ENCODE measurements at places on chromosomes 7 and 10. TPM values are rescaled to one million over a fixed set of nuclear protein-coding genes. Genes with fewer than 3 reads are reported as not detected.

The PHTF2 gene
- total RNA-seq, result 39.4 TPM

The RALA gene
- 9.8 TPM for total RNA-seq

The ANKRD61 gene
- not detected for total RNA-seq

The MKI67 gene
- 0.41 TPM for total RNA-seq

DNA sequence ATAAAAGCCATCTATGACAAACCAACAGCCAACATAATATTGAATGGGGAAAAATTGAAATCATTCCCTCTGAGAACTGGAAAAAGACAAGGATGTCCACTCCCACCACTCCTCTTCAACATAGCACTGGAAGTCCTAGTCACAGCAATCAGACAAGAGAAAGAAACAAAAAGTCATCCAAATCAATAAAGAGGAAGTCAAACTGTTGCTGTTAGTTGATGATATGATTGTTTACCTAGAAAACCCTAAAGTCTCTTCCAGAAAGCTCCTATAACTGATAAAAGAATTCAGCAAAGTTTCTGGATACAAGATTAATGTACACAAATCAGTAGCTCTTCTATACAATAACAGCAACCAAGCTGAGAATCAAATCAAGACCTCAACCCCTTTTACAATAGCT lies 285.1 kb upstream of the PHF14 start:
- no peak overlapping the region for H3K4me3 ChIP-seq
- H3K27ac ChIP-seq, result no peak overlapping the region
- no peaks in the 10 kb centered on the region for H3K27me3 ChIP-seq
- no peaks in the 10 kb centered on the region for H3K36me3 ChIP-seq

- H3K27ac ChIP-seq, result no peak overlapping the region
- H3K4me3 ChIP-seq, result no peak overlapping the region
- H3K4me1 ChIP-seq, result peaks cover 6% of the 10 kb centered on the region
- no peaks in the 10 kb centered on the region for H3K27me3 ChIP-seq
- no peak for DNase-seq
These were observed 1356.8 kb downstream of the XPNPEP1 start for GRCh38 chr10:108566316-108567107.

DNA sequence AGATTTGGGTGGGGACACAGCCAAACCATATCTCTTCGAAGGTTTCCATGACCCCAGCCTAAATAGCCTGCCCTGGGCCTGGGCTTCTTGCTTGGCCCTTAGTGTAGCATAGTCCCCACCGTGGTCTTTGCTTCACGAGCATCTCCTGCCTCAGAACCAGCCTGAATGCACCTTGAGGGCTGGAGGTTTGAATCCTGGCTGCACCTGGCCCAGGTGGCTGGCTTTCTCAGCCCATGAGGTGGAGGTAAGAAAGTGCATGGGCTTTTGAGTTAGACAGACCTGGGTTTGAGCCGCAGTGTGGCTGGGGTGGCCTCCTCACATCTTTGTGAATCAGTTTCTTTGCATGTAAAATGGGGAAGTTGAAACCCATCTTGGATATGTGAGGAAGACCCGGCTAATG lies 24.2 kb upstream of the PCBD1 start:
- no peak for DNase-seq
- no peak overlapping the region for H3K27ac ChIP-seq
- H3K27me3 ChIP-seq, result no peaks in the 10 kb centered on the region
- H3K4me1 ChIP-seq, result no peaks in the 10 kb centered on the region
- H3K4me3 ChIP-seq, result no peak overlapping the region
- no peaks in the 10 kb centered on the region for H3K36me3 ChIP-seq

DNA sequence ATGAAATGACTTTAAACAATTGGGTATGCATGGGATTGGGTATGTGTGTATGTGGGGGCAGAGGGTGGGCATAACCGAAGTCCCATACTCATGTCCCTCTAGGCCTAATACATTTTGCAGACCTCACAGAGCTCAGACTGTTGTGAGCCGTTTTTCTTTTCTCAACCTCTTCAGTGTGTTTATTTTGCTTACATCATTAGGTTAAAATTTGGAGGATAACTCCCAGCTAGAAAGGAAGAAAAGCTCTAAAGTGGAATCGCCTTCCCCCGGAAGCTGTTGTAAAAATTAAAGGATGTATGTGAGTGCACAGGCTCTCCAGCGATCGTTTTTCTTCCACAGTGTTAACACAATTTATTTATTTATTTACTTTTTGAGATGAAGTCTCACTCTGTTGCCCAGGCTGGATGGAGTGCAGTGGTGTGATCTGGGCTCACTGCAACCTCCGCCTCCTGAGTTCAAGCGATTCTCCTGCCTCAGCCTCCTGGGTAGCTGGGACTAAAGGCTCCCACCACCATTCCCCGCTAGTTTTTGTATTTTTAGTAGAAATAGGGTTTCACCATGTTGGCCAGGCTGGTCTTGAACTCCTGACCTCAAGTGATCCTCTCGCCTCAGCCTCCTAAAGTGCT lies 1.5 kb upstream of the H2AZ2 start:
- H3K4me1 ChIP-seq, result peaks cover 19% of the 10 kb centered on the region
- H3K4me3 ChIP-seq, result peak overlapping the region; percentile 80
- no peak for DNase-seq
- H3K27ac ChIP-seq, result no peak overlapping the region

- H3K4me1 ChIP-seq, result peaks cover 69% of the 10 kb centered on the region
- H3K36me3 ChIP-seq, result no peaks in the 10 kb centered on the region
- H3K27me3 ChIP-seq, result no peaks in the 10 kb centered on the region
- peak within 1 kb of the TSS; percentile 97 for H3K4me3 ChIP-seq
- DNase-seq, result peak; percentile 28
These were observed at the start of gene NT5C2 for GRCh38 chr10:103193107-103193819. NT5C2 (minus strand) TSS chr10:103193272; CDS start chr10:103174958, 18,314 bp downstream.

GRCh38 chr7:128108641-128109423 lies 77.6 kb upstream of the LRRC4 start:
- H3K4me1 ChIP-seq, result peaks cover 4% of the 10 kb centered on the region
- H3K27me3 ChIP-seq, result no peaks in the 10 kb centered on the region
- H3K27ac ChIP-seq, result no peak overlapping the region
- DNase-seq, result no peak
- no peak overlapping the region for H3K4me3 ChIP-seq
- no peaks in the 10 kb centered on the region for H3K36me3 ChIP-seq

Data from thoracic aorta (tissue), 2 donors.